Epithelial cell of prostate (primary cell): ENCODE measurements at places on chromosomes 11 and 22.

DNA sequence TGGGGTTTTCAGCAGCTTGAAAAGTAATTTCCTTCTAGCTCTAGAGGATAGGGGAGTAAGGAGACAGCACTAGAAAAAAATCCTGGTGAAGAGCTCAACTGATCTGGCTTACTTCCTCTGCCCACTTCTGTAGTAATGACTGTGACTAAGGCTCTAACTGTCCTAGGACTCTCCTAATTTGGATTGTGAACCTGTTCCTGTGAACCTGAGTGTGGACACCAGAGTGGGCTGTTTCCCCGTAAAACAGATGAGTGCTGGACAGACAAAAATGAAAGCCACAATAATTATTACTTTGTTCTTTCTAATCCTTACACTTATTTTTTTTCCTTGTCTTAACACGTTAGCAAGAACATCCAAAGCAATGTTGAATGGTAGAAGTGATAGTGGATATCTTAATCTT, 154.1 kb downstream of the AASDHPPT start:
- no peak for DNase-seq

DNA sequence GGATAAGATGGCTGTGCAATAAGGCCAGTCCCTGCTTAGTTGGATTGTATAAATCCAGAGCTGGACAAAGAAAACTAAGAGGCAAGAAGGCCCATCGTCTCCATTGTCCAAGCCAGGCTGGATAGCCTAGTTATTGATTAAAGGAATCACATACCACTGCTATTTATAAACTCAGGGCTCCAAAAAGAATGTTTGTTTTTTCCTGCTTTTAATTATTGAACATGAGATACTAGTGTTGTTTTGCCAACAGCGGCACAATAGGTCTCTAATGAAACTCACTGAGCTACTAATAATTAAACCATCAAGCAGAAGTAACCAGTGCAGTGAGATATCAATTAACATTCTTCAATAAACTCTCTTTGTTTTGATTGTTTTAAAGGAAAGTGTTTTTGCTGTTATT, 259.7 kb downstream of the INSC start:
- DNase-seq: no peak

GRCh38 chr22:45828841-45829240, 148.1 kb downstream of the WNT7B start:
- no peak for DNase-seq

DNA sequence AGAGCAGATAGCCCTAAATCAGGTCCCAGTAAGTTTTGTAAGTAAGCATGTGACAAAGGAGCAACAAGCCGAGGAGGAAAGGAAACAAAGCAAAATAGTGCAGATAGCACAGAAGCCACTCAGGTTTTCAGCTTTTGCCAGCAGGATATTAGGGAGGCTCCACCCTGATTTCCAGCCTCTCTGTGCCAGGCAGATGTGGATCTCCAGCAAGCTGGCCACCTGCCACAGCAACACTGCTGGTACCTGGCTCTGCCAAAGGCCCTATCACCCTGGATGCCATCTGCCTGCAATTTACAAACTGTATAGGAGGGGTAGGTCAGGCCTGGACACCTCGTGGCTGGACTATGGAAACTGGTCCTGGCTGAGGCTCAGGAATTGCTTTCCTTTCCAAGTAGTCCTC, 12.2 kb upstream of the NNMT start:
- DNase-seq: no peak

DNA sequence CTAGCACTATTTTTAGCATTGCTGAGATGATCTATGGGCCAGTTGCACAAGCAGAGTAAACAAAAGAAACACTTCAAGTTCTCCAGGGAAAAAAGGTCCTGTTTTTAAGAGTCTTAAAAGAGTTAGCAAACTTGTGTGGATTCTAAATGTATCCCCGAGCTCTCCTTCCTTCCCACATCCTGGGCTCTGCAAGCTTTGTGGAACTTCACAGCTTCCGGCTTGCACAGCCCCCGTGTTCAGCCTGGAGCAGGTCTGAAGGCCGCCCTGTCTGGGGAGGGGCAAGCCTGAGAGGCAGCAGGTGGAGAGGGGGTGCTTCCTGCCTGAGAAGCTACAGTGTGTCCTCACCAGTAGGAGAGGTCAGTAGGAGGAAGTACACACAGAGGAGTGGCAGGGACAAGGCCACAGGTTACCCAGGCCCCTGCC, 35.1 kb upstream of the SUSD2 start:
- DNase-seq: no peak

GRCh38 chr11:10397226-10397987, 57.7 kb upstream of the AMPD3 start:
- no peak for DNase-seq

DNA sequence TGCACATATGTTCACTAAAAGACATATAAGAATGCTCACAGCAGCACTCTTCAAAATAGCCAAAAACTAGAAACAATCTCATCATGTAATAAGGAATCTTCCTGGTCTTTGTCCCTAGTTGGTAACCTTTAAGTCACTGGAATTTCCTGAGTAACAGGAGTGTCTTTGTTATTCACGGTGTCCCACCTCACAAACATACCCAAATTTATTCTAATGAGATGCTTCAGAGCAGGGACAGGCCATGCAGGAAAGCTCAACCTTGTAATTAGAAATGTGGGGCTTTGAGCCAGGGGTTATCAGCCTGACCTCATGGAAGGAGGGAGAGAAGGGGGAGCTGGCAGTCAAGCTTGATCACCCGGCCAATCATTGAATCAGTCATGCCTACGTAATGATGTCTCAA, 40.3 kb upstream of the NFRKB start:
- DNase-seq: no peak

DNA sequence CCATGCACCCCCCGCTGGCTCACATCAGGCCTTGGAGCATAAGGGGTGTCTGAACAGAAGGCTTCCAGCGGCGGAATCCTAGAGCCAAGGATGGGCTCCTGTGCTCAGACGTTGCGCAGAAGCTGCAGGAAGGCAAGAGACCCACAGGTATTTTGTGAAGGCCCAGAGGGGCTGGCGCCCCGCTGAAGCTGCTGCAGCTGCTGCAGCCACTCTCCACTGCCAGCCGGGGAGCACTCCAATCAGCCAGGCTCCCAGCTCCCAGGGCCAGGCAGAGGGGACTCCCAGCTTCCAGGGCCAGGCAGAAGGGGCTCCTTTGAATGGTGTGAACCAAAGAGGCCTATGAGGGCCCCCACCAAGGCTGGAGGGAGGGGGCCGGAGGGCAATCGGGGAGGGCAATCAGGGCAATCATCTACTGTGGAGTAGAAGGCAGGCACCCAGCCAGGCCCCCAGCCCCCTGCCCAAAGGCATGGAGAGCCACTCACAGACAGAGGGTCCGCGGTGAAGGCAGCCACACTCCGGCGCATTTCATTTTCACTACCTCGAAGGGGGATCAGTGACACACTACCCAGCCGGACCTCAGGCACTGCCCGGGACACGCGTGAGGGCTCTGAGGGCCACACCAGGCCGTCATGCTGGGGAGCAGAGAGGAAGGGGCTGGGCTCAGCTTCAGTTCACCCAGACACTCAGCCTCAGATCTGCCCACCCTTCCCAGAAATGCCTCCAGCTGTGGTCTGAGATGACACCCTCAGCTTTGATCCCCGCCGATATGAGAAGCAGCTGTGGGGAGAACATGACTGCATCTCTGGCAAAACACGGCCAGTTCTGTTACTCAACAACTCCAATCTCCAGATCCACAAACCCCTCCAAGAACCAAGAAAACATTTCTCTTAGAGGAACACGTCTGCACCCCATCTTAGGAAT, 11.6 kb upstream of the PDE2A start:
- DNase-seq: no peak

GRCh38 chr11:130719220-130719915, 196.9 kb downstream of the SNX19 start:
- no peak for DNase-seq

- DNase-seq: no peak
Measured at GRCh38 chr11:12674936-12675696, 895 bp downstream of the TEAD1 start.

GRCh38 chr11:78607696-78608095, 33.0 kb upstream of the NARS2 start:
- no peak for DNase-seq

- DNase-seq: no peak
Measured at GRCh38 chr22:43153899-43154298, 2.5 kb downstream of the TSPO start.

- no peak for DNase-seq
Measured at GRCh38 chr22:26577081-26577480, 12.9 kb downstream of the TPST2 start.

GRCh38 chr11:15055620-15056356, 17.6 kb upstream of the CALCB start:
- no peak for DNase-seq

GRCh38 chr22:38837414-38837928, 6.4 kb downstream of the NPTXR start:
- no peak for DNase-seq

GRCh38 chr11:111792314-111792713, 26.1 kb upstream of the PPP2R1B start:
- DNase-seq: no peak

DNA sequence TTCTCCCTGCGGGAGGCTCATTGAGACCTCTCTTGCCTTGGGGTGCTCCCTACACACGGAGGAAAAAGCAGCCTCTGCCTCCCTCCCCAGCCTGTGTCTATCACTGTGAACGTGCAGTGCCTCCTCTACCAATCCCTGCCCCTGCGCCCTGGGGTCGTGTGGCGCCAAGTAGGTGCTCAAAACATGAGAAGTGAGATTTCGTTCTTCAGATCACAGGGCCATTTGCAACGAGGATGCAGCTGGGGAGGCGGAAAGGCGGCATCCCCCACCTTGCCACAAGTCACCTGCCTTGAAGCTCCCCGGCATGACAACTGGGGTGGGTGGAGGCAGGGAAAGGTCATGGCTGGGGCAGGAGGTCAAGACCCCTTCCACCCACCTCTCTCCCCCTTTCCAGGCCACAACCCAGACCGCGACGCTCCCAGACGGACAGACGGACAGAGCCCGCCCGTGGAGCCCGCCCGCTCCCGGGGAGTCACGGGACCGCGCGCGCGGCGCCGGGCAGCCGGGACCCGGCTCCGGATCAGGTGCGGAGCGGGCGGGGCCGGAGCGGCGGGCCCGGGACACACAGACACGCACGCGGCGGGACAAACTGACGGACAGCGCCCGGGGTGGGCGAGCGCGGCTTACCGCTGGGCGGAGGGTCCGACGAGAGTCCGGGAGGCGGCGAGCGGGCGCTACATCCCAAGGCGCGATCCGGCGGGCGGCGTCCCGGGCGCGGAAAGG, 485 bp downstream of the KCNJ4 start:
- no peak for DNase-seq

GRCh38 chr11:26331911-26332571, at the start of gene ANO3:
Gene ANO3, plus strand, starts transcription at chr11:26332130. Its CDS starts 146 bp downstream, at chr11:26332276.
- no peak for DNase-seq

GRCh38 chr11:27317751-27318150, 45.3 kb downstream of the CCDC34 start:
- DNase-seq: no peak

DNA sequence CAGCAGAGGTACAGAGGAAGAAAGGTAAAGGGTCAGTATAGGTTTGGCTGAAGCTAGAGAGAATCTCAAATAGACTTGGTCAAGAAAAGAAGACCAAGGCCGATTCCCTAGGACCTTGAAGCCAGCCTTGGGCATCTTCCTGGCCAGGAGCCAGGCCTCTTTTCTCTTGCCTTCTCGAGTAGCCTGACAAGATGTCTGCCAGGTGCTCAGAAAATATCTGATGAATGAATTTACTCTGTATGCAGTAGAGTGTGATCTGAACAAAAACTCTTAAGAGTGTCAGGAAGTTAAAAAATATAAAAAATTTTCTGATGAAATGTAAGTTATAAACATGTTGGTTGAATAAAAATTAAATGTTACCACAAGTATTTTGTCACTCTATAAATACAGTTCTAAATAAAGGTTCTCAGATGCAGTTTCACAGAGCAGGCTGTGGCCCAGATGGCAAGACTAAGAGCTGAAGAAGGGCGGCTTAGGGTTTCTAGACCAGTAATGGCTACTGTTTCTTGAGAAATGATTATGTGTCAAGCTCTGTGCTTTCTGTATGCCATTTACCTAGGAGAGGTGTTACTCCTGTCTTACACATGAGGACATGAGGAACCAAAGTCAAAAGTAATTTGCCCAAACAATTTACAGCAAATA, 98.1 kb downstream of the ATXN10 start:
- no peak for DNase-seq

DNA sequence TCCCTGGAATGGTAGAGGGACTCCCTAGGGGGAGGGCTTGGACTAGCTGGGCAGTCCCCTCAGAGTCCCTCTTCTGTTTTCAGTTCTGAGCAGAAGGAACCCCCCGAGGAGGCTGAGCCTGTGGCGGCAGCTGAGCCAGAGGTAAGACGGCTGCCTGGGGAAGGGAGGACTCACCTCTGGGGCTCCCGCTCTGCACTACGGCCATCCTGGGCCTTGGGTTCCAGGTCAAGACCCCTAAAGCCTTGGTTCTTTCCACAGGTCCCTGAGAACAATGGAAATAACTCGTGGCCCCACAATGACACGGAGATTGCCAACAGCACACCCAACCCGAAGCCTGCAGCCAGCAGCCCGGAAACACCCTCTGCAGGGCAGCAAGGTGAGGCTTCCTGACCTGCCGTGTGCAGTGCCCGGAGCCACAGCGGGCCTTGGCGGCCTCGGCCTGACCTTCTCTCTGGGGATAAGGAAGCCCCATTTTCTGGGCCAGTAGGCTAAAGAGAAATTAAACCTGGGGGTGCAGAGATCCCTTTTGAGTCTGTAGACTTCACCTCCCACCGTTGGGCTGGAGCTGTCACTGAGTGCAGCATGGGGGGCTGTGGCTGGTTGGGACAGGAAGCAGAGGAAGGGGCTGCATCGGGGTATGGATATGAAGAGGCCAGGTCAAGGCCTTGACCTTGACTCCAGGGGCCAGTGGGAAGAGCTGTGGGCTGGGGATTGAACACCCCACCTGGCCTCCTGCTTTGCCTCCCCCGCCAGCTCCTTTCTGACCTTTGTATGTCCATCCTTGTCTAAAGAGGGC, 15.0 kb downstream of the INCENP start:
- DNase-seq: no peak

DNA sequence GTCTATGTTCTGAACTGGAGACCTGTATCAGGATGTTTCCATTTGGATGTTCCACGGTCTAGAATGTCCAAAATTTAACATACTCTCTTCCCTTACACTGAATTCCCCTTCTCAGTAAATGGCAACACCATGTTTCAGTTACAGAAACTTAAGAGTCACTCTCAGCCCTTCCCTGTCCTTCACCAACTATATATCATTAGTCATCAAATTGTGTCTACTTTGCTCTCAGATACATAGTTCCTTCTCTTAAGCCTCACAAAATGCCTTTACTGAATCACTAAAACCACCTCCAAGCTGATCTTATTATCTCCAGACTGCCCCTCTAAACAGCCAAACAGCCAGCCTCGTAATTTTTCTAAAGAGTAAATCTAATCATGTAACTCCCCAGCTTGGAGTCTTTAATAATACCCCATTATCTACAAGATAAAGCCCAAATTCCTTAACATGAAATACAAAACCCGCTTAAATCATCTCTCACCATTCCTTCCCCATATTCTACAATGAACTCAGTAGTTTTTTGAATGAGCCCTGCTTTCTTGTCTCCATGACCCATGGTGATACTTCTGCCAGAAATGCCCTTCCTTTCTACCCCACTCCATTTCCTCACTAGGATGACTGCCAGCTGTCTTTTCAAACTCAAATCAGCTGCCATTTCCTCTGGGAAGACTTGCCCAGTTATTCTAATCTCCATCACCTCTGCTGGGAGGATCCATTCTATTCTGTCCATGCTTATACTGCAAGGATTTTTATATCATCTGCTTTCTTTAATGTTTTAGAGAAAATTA, 102.7 kb upstream of the ARHGAP42 start:
- no peak for DNase-seq
